ENCODE measurements at places on chromosomes 13 and 19.

GRCh38 chr13:20221772-20222171, 10.3 kb downstream of the GJB6 start:
- DNase-seq, result no peak

DNA sequence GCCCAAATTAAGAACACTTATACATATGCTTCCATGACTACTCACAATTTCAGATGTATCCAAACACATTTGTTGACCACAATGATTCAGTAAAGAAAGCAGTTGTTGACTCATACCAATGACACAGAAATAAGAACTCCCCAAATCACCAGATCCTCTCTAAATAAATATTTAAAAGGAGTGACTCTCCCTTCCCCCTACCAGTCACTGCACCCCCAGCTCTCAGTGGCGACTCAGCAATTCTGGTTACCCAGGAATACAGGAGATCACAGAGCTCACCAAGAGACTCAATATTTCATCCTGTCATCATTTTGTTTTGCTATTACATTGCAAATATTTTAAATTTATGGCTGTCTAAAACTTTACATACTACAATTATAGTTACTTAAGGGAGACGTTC, 131.5 kb downstream of the RGCC start:
- DNase-seq, result no peak

DNA sequence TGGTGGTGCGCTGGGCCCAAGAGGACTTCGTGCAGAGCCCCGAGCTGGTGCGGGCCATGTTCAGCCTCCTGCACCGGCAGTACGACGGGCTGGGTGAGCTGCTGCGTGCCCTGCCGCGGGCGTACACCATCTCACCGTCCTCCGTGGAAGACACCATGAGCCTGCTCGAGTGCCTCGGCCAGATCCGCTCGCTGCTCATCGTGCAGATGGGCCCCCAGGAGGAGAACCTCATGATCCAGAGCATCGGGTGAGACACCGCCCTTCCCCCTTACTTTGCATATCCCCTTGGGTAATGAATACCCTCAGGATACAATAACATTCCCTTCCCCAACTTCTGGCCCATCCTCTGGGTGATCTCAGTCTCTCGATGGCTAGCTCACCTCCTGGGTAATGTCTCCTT, 60.9 kb downstream of the RYR1 start:
- DNase-seq, result no peak

DNA sequence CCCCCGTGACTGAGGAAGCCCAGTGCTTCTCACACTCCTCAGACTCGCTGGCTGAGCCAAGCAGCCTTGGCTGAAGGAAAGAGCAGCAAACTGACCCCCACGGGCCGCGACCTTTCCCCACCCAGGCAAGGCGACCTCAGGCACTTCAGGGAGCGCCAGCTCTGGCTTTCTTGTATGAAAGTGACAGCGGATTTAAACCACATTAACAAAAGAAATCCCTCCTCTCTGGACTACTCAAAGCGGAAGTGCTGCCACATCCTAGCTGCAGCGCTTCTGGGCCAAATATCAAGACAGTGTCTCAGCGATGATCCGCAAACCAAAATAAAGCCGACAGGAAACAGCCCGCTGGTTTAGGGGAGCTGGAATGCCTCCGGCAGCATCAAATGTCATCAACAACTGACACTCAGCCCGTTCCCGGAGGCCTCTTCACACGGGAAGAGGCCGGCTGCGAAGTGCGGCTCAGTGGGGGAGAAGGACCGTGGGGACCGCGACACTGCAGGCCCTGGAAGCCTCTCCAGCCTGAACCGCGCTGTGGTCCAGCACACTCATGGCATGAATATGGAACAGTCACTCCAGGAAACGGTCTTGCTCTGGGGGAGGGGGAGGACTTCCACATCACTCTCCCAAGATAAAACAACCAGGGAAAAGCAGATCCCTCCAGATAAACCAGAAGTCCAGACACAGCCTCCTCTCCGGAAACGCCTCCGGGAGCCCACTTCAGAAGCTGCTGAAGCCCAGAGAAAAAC, 1.4 kb downstream of the RASA3 start:
- DNase-seq, result no peak

DNA sequence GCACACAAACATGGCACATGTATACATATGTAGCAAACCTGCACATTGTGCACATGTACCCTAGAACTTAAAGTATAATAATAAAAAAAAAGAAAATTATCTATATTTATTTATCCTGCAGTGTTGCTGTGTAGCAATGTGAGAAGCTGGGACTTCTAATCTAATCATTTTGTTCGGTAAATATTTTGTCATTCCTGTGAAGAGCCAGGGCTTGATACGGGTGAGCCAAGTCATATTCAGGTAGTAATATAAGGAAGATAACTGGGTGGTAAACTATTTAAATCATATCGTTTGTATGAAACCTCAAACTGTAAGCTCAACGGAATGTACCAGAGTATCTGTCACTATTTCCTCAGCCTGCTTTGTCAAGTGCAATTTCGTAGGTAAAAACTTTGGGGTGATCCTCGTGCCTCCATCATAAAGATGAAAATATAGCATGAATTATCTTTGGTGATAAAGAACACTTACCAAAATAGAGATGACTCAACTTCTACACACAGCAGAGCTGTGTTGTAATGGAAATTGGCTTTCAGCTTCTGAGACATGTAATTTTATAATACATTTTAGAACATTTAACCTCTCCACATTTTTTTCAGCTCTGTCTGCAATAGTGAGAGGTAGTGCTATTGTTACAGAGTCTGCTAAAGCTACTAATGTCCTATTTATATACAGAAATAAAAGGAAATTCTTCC, 92.9 kb downstream of the PCDH9 start:
- DNase-seq, result no peak

DNA sequence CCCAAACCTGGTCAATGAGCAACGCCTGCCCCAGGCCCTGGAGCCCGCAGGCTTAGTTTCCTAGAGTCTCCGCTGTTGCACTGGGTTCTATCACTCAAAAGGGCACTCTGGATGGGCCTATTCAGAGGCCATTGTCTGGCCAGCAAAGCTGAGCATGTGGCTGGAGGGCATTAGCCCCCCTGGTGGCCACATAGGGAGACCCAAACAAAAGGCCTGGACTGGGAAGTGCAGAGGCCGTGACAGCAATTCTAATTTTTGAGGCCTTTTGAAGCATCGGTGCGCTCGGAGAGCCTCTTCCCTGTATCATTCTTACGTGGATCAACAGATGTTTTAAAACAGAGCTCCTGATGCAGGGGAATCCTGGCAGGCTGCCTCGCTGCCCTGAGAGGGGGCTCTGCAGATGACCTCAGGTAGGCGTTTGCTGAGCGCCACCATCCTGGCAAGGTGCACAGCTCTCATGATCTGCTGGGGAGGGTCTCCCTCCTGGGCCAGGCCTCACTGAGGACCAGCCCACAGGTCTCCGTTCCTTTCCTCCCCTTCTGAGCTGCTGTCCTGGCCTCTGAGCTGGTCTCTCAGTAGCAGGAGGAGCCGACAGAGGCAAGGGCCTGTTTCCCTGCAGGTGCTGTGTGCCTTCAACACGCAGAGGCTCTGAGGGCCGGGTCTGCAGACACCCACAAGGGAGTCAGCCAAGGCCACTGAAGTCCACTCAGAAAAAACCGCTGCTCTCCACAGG, 190.5 kb downstream of the URI1 start:
- DNase-seq, result no peak

GRCh38 chr19:31348481-31349159, 616 bp downstream of the TSHZ3 start:
- DNase-seq, result no peak

- no peak for DNase-seq
Measured at GRCh38 chr13:42378383-42378780, 106.4 kb downstream of the AKAP11 start.

GRCh38 chr19:36963280-36963679, 47.1 kb downstream of the ZNF568 start:
- no peak for DNase-seq

DNA sequence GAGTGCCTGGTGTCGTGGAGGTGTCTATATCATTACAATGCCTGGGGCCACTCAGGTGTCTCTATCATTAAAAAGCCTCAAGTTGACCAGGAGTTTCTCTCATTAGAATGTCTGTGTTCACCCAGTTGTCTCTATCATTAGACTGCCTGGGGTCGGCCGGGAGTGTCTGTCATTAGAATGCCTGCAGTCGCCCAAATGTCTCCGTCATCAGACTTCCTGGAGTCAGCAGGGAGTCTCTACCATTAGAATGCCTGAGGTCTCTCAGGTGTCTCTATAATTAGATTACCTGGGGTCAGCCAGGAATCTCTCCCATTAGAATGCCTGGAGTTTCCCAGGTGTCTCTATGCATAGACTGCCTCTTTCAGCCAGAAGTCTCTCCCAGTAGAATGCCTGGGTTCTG, 1477.6 kb downstream of the UQCRFS1 start:
- no peak for DNase-seq

GRCh38 chr13:57326532-57326931, 159.5 kb downstream of the PRR20E start:
- no peak for DNase-seq

DNA sequence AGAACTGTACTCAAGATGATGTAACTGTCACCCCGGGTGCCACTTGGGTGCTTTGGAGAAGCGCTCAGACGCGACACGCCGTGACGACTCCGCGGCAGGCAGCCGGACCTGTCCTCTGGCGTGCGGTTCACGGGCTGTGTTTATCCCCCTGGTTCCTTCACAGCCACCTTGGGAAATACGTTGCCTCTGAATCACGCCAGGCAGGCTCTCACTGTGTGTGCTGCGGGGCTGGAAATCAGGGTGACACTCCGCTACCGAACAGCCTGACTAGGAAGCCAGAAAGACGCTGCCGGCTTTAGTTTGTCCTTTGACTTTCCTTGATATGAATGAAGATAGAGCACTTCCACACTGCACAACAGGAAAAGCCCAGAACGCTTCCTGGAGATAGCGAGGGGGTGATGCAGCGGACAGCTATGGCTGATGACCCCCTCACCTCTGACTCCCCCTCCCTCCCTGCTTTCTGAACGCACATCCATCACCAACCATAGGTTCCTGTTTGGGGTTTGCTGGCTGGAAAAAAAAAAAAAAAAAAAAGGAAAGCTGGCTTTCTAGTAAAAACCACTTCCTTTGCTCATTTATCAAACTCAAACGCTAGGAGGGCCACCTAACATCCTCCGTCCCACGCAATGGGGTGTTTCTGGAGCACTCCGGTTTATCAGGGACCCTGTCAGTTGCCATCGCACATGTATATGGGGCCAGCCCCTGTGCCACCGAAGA, 3.7 kb upstream of the GP6 start:
- no peak for DNase-seq

- no peak for DNase-seq
Measured at GRCh38 chr13:80469853-80470381, 129.0 kb upstream of the SPRY2 start.

DNA sequence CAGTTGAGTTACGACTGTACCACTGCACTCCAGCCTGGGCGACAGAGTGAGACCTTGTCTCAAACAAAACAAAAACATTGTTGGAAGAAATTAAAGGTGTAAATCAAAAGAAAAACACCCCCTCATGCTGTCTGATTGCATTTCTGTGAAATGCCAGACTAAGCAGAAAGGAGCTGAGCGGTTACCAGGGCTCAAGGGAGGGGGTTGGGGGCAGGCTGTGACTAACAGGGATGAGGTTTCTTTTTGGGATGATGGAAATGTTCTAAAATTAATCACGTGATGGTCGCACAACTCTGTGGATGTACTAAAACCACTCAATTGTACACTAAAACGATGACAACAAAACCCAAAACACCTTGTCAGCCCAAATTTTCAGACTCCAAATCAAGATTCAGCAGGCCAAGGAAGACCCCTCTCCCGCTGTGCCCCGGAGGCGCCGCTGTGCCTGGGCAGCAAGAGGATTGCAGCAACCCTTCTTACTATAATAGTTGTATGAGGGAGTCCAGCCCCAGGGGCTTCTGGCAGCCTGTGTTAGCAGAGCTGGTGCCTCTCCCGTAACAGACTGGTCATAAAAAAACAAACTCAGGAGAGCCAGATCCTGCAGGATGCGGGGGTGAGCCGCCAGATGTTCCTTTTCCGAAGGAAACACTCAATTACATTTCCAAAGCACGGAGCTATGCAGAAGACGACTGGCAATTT, 20.9 kb downstream of the CAPS start:
- no peak for DNase-seq

GRCh38 chr19:45515081-45515624, 7.9 kb downstream of the VASP start:
- no peak for DNase-seq

- DNase-seq, result no peak
Measured at GRCh38 chr13:35603593-35604285, 127.2 kb upstream of the MAB21L1 start.

GRCh38 chr19:48418317-48419064, 25.0 kb downstream of the GRIN2D start:
- DNase-seq, result no peak

- DNase-seq, result no peak
Measured at GRCh38 chr13:74301258-74301935, 167.2 kb upstream of the KLF12 start.

DNA sequence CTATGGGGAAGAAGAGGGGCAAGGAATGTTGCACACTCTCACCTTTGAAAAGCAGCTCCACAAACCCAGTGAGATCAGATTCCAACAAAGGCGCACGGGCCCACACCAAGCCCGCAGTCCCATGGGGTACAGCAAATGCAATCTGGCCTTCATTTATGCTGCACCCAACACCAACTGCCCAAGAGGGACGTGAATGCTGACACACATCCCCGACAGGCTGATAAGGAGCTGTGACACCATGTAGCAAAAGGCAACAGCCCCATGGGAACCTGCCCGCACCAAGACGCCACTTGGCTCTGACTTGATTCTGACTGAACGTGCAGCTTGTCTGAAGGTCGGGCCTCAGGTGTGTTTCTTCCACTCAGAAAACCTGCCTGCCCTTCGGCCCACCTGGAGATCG, 17.3 kb downstream of the REXO1 start:
- no peak for DNase-seq

DNA sequence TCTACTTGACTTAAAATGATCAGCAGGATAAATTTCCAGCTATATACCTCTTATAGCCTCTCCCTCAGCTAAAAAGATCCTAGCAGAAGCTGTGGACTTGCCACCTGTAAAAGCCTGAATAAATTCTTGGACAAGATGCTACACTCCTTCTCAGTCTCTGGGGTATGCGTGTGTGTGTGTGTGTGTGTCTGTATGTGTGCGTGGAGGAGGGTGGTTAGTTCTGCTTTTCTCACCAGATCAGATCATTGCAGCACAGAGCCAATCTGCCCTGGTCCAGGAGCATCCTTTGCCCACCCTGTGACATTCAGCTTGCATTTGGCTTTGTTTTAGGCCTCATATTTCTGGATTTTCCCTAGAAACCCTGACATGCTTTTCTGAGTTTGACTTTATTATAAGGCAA, 438.3 kb downstream of the RFC3 start:
- no peak for DNase-seq

- no peak for DNase-seq
Measured at GRCh38 chr13:48695776-48696175, 42.0 kb downstream of the CYSLTR2 start.

DNA sequence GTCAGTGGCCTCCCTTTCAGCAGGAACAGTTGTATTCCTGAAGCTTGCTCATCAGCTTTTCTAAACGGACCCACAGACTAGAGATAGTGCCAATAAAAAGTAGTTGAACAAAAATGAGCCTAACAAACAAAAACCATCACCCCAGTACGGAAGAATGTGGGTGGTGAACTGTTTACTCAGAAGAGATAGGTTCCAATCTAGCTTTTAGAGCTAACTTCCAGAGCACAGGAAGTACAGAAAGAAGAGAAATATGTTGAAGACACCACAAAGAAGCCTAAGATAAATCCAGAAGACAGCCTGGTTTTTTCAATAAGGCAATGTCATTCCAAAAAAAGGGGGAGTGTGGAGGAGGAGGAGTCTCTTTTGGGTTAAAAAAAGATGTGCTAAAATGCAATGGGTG, 2.8 kb upstream of the LMO7 start:
- DNase-seq, result no peak
